Ecto neural progenitor cell (in vitro differentiated cells): ENCODE measurements at places on chromosomes 13 and 19.

DNA sequence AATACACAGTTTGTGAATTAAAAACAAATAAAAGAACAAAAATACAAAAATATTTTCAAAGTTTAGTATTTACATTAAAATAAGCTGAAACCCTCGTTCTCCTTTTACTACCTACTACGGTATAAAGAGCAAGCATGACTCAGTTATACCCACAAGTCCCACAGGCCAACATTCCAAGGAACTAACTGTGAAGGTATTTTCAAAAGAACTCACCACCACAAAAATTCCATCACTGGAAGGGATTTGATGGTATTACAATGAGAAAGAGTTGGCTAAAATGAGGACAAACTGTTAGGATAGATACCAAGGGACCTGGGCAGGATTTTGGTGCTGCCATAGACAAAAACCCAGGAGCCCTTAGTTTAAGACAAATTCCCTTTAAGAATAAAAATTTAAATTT, 122.7 kb downstream of the TBC1D4 start:
- no peak for DNase-seq

- DNase-seq = no peak
Observed at GRCh38 chr13:82963226-82964099, 918.8 kb downstream of the SLITRK1 start.

DNA sequence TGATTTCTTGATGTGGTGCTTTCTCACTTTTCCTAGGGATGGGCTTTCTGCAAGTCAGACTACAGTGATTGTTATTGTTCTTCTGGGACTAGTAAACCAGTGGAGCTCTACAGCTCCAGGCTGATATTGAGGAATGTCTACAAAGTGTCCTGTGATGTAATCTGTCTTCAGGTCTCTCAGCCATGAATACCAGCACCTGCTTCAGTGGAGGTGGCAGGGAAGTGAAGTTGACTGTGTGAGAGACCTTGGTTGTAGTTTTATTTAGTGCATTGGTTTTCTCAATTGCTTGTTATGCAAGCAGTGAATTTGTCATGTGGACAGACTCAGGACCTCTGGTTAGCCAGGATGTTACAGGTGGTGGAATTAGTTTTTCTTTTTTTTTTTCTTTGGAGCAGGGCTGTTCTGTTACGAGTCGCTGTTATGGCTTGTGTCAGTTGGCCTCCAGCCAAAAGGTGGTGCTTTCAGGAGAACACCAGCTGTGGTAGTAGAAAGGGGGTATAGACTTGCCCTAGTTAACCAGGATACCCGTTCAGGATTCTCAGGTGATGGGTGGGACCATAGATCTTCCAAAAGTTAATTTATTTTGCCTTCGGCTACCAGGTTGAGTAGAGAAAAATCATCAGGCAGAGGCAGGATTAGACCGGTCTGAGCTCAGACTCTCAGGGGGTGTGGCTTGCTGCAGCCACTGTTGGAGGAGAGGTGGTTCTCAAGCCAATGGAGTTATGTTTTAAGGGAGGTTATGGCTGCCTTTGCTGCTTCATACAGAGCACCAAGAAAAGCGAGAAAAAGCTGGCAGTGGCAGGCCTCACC, 11.9 kb upstream of the ZNF675 start:
- DNase-seq = no peak

GRCh38 chr19:16376649-16377048, 52.0 kb downstream of the KLF2 start:
- no peak for DNase-seq

DNA sequence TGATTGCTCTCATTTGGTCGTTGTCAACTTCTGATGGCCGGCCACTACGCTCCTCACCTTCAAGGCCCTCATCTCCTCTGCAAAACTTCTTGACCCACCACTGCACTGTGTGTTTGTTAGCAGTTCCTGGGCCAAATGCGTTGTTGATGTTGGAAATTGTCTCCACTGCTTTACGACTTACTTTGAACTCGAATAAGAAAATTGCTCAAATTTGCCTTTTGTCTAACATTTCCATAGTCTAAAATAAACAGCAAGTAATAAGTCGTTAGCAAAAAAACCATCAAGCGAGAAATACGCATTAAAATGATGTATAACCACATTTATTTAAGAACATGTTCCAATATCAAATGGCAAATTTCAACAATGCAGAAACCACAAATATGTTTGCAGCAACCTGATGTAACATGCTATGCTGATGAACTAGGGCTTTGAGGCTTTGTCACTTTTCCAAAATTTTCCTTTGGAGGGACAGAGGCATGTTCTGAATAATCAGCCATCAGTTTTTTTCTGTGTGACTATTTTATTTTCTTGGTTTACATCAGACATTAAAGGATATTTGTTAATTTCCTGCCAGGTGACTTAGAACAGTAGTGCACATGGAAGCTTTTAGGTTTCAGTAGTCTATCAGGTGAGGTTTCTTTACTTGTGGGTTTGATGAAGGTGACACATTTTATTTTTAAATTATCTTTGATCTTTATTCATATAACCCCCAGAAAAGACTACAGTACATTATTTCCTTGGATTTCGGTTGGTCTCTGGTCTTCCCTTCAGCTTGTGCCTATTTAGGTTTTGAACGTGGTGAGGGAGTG, 74.7 kb upstream of the TEX29 start:
- DNase-seq = no peak
